Cerebellum (tissue), 4 donors: ENCODE measurements at places on chromosomes 3 and 15. TPM values are rescaled to one million over a fixed set of nuclear protein-coding genes. Genes with fewer than 3 reads are reported as not detected.

Gene GATM
- 93.4 TPM for total RNA-seq

Gene DET1
- 14.3 TPM for total RNA-seq

Gene FSD2
- not detected for total RNA-seq

Gene FBXO40
- not detected for total RNA-seq

Gene NOX5
- 0.09 TPM for total RNA-seq

Gene CHL1
- total RNA-seq: 490 TPM

Gene ZDHHC19
- total RNA-seq: not detected

Gene PLCB2
- 4.4 TPM for total RNA-seq

Gene SIDT1
- 37.4 TPM for total RNA-seq

Gene REC114
- not detected for total RNA-seq

Gene CCR4
- total RNA-seq: not detected

Gene ZNF660
- total RNA-seq: 18.8 TPM

Gene RBP2
- total RNA-seq: not detected

Gene HEMK1
- total RNA-seq: 9.0 TPM

Gene VIPR1
- 2.0 TPM for total RNA-seq

DNA sequence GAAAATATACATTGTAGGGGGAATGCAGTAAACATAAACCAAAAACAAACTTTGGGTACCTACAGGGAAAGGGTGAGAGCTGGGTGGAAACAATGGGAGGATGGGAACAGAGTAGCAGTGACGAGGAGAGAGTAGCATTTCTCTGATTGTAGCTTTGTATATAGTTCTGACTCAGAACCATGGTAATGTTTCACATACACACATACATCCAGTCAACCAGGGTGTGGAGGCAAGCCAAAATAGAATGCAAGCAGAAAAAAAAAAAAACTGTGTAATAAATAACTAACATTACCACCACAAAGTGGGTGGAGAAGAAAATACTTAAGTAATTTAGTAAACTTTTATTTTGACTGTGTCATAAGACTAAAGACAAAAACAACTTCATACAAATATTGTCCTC lies 27.2 kb downstream of the BCL2A1 start:
- no peak for DNase-seq

DNA sequence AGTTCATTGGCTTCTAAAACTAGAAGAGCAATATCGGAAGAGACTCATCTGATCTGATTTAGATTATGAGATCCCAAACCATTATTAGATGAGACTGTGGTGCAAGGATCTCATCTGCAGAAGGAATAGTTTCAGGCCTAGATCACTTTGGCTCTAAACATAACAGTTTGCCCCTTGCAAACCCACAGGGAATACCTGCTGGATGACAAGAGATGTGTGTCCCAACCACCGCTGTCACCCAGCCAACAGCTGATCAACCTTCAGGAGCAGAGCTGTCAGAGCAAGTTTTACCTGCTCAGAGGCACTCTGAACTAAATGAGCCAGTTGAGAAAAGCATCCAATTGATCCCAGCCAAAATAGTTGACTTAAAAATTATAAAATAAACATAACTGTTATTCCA lies 64.0 kb upstream of the ST3GAL6 start:
- DNase-seq: no peak

DNA sequence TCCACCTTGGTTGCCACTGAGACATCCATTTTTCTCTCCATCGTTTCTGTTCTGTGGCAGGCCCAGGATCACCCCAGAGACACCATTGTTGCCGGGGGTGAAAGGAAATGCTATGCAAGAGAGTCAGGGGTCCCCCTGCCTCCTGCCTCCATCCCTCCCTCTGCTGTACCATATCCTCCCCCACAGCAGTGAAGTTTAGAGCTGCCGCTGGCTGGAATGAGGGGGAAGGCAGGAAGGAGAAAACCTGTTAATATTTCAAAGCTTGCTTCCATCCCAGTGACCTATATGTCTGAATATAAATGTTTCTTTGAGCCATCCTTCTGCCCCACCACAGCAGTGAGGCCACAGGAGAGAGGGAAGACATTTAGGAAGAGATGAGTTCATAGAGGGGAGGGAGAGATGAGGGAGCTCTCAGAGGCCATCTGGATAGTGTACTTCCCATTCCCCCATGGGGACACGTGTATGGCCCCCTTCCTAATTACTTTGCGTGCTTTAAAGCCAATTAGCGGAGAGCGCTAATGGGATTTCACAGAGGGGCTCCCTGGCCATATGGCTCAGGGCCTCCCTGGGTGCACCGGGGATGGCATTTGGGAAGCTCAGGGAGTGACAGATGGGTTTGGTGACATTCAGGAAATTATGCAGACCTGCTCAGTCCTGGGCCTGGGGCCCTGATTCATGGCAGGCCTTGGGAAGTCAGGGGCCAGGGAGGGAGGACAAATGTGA lies 40.4 kb upstream of the CHRNB4 start:
- peak; percentile 85 for DNase-seq

- no peak for DNase-seq
Measured at GRCh38 chr15:73984208-73984979, 7.7 kb downstream of the STOML1 start.

DNA sequence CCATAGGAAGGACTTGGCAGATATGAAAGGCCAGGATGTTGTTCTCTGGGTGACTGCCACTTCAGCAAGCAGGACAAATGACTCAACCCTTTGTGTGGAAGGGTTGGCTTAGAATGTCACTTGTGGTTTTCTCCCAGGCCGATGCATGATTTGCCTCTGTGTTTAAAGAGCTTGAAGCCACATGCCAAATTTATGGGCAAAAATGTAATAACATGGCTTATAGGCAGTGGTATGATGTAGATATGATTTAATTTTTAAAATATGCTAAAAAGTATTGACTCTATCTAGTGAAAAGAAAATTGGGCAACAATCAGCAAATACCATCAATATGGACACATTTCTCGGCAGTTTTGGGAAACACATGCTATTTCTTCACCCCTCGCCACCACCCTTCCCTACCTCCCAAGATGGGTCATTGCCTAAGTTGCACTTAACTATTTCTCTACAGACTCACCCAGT lies 114.6 kb downstream of the CYP19A1 start:
- no peak for DNase-seq

DNA sequence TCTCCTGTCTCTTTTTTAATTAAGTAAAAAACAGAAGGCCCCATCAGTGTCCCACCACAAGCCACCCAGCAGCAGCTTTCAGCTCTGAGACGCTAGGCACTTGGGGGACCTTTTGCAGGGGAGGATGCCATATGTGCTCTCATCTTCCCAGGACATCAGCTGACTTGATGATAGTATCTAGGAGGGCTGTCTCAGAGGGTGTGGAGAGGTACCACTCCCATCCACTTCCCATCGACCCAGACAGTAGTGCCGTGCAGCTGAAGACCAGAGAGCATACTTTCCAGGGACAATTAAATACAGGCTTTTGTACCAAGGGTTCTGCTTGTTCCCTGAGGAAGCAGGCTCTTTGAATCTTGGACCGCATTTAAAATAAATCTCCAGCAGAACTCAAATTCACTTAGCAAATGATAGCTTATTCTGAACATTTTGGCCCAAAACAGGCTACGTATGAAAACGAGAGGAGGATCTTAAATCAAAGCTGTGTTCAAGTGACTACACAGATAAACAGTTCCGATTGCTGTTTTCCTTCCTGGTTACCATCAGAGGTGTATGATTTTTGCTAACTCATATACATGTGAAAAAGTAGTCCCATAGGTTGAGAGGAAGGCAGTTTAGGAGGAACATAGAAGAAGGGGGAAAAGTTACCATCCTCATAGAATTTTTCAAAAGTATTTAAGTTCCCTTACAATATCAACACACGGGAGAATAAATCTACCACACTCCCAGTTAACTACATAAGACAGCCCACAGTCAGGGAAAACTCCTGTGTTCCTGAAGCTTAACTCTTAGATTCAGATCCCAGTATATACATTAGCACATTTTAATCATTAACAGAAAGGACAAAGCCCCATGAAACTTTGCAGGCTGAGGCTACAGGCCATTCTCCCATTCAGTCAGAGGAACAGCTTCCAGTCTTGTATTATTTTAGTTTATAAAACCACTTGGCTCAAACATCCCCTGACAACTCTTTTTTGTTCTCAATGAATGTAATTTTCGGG lies 9.5 kb downstream of the WNT5A start:
- no peak for DNase-seq

GRCh38 chr15:74906067-74906449 lies 593 bp downstream of the FAM219B start:
- DNase-seq: peak; percentile 48

GRCh38 chr15:25955628-25956027 lies 92.5 kb upstream of the ATP10A start:
- no peak for DNase-seq

- DNase-seq: no peak
Measured at GRCh38 chr3:123039178-123039577, 11.6 kb upstream of the SEMA5B start.

DNA sequence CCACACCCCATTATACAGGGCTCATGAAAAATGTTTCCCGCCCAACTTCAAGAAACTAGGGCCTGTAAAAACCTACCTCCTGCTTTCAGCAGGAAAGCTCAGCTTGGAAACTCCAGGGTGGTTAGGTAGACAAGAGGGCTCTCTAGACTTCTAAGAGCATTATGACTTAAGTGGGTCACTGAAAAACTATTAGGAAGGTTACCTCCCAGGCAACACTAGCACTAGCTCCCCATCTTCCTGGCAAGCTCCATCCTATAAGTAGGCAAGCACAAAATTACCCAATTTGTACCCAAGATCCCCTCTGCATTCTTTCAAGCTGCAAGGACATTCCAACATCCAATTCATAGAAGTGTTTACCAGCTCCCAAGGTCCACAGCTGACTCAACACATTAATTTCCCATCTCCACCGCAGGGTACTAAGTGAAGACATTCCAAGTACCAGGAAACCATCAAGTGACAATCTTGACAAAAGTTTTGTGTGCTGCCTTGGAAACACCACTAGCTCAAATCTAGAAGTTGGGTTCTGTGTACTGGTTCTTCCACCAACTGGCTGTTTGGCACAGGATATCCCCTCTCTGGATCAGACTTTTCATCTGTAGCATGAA lies 46.9 kb downstream of the WNT5A start:
- DNase-seq: no peak

GRCh38 chr15:39291690-39292089 lies 289.2 kb upstream of the THBS1 start:
- no peak for DNase-seq

DNA sequence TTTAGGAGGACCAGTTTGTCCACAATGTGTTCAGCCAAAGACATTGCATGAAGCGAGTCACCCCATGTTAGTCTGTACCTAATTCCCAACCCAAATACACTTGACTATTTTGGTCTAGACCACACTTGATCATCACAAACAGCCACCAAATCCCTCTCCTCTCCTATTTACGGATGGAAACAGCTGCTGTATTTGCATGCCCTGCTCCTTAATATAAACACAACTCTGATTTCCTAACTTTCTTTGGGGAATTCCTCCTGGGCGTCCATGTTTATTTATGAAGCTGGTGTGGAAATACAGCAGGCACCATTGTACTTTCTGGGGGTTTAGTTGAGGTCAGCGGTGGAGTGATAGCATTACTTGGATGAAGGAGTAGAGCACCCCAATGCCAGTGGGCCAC lies 235.2 kb downstream of the TLE3 start:
- DNase-seq: no peak

GRCh38 chr15:52673734-52674133 lies 5.5 kb downstream of the ATOSA start:
- DNase-seq: no peak

GRCh38 chr3:141992512-141992911 lies 116.1 kb downstream of the ATP1B3 start:
- no peak for DNase-seq

GRCh38 chr15:27645672-27646071 lies 453.4 kb downstream of the OCA2 start:
- no peak for DNase-seq

- no peak for DNase-seq
Measured at GRCh38 chr3:186359078-186359477, 3.0 kb downstream of the DGKG start.

DNA sequence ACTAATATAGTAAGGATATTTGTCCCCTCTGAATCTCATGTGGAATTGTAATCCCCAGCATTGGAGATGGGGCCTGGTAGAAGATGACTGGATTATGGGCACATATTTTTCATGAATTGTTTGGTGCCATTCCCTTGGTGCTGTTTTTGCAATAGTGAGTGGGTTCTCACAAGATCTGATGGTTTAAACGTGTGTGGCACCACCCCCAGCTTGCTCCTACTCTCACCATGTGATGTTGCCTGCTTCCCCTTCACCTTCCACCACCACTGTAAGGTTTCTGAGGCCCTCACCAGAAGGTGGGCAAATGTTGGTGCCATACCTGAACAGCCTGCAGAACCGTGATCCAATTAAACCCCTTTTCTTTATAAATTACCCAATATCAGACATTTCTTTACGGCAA lies 28.1 kb upstream of the SERPINI2 start:
- no peak for DNase-seq

- DNase-seq: no peak
Measured at GRCh38 chr3:152257563-152258035, 11.1 kb upstream of the MBNL1 start.

DNA sequence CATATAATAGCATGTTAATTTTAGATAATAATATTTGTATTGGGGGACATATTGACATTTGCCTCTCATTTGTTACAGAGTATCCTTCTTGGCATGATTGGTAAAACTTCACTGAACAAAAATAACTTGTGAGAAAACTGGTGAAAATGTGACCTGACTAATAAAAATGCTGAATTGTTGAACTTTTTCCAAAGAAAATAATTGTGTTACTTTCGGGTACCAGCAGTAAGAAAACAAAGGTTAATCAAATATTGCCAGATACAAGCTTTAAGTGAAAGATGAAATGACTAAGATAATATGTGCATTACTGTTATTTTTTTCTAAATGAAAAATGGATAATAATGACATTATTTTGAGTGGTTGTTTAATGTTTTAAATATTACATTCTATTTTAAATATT lies 15.2 kb downstream of the SLC12A1 start:
- DNase-seq: no peak

- no peak for DNase-seq
Measured at GRCh38 chr3:42884324-42884723, 8.6 kb upstream of the CYP8B1 start.

GRCh38 chr3:87509401-87509800 lies 233.0 kb upstream of the POU1F1 start:
- DNase-seq: no peak

- no peak for DNase-seq
Measured at GRCh38 chr3:101976473-101976872, 127.2 kb downstream of the NFKBIZ start.
